Gastroesophageal sphincter (tissue), 4 donors: ENCODE measurements at places on chromosomes 6 and 20.

DNA sequence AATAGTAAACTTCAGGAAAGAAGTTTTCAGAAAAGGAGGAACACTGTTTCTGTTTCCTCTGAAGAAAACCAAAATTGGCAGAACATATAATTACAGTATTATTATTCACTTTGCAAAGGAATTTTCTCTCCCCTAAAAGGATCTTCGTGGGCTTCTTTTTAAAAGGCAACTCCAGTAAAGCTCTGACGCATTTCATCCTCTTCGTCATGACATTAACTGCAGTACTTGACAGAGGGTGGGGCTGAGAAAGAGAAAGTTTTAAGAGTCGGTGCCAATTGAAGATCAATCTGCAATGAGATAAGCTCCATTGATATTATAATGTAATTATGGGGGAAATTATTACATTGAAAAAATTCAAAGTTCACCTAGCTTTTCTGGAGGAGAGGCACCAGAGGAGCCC is 75.8 kb downstream of the MYB start:
- ATAC-seq: no peak

GRCh38 chr6:17826301-17826700 is 119.6 kb upstream of the NUP153 start:
- ATAC-seq: no peak

GRCh38 chr20:43921227-43921780 is 6.7 kb downstream of the TOX2 start:
- ATAC-seq: no peak

DNA sequence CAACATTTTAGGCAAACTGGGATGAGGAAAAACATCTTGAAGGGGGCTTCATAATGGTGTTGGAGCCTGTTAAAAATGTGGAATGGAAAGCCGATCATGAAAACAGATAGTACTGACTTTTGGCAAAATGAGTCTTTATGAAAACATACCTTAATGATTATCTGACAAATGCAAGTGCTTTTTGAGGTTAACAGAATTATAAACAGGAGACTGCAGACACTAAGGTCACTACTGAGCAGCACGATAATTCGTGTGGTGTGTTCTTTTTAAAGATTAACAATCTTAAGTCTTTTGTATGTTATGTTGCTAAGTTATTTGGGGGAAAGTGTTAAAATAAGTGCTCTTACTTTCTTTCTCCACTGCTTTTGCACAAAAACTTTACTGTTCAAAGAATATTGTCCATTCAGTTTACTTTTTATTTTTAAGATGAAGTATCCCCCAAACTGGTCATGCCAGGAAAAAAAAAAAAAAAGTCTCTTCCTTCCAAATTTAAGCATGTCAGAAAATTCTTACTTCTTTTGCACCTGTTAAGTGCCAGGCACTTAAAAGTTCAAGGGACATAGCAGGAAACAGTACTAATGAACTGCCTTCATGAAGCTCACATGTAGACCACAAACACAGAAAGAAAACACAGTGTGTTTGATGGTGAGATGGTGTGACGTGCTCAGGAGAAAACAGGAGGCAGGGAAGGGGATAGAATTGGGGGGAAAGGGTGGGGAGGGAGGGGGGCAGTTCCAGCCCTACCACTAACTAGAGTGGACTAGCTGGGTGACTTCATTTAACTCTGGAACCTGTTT is 73.2 kb downstream of the CDYL start:
- ATAC-seq: no peak

GRCh38 chr6:69487688-69488087 is 309.1 kb downstream of the LMBRD1 start:
- ATAC-seq: no peak

- no peak for ATAC-seq
Measured at GRCh38 chr20:48839154-48839917, 11.5 kb upstream of the PREX1 start.

- ATAC-seq: no peak
Measured at GRCh38 chr6:42973926-42974325, 5.1 kb downstream of the PEX6 start.

DNA sequence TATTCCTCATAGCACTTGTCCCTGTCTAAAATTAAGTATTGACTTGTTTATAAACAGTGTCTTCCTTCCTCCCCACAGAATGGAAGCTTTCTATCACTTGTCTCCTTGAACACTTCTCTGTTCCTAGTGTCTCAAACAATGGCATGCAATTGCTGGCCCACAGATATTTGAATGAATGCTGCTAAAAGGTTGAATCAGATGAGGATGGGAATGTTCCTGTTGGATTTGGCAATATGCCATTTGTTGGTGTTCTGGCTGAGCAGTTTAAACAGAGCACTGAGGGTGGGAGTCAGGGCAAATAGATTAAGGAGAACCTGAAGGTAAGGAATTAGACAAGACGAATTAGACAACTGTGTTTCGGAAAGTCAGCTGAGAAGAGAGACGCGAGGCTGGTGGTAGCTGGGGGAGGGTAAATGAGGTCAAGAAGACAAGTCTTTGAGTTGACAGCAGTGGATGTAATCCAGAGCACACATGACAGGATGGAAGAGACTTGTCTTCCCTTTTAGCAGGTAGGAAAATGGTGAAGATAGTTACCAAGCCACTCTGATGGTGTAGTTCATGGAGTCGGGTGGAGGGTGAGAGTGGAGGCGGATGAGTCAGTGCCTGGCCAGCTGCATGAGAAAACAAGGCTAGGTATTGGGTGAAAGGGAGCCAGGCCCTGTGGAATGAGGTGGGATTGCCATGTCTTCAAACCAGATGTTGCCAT is 58.3 kb upstream of the GNRH2 start:
- no peak for ATAC-seq

GRCh38 chr6:19362396-19362795 is 474.8 kb upstream of the ID4 start:
- no peak for ATAC-seq

- no peak for ATAC-seq
Measured at GRCh38 chr6:145116591-145117178, 618.6 kb downstream of the EPM2A start.

DNA sequence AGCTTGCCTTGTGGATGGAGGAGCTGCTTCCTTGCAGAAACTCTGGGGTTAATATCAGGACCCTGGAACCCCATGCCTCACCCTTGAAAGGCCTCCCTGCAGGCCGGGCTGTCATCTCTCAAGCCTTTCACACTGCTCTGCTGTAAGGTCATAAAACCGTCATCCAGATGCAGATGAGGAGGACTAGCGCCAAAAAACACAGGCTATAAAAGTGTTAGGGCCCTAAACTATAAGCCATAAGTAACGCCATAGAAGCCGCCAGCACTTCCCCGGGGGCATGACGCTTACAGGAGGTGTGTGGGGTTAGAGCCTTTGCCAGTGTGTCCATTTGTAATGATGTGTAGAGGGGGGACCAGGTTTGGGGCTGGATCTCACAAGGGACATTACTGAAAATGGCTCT is 47.6 kb downstream of the CDH4 start:
- no peak for ATAC-seq

DNA sequence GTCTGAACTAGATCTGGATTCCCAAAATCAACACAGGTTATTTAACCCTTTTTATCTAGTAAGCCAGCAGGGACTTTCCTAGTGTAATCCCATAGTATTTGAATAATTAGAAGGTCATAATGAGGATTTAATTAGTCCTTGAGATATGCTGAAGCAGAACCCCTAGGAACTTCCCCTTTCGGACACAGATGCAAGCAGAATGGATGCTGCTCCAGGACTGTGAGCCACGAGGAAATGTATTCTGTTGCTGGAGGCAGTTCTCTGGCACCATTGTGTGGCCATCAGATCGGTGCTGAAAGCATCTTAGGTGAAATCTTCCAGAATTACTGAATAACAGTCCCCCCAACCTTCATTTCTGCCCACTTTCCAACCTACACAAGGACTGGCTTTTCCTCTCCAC is 206.9 kb downstream of the TMEM242 start:
- ATAC-seq: no peak

GRCh38 chr6:167731731-167732422 is 94.8 kb upstream of the AFDN start:
- ATAC-seq: no peak

GRCh38 chr6:133067960-133068359 is 173.2 kb upstream of the EYA4 start:
- ATAC-seq: no peak

GRCh38 chr6:56657354-56657753 is 14.7 kb upstream of the DST start:
- ATAC-seq: no peak

DNA sequence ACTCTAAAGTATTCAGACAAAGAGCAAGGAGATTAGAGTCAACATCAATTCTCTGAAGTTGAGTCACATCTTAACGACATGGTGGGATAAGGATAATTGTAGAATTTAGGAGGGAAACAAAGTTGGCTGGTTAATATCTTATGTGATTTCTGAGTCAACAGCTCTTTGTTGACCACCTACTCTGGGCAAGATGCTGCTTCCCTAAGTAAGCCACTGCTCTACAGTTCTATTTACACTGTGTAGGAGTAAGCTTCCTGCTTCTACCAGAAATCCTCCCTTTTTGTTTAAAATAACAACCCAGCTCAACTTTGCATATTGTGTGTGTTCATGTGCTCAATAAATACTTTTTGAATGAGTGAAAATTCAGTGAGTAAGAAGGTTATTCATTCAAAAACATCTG is 3.1 kb downstream of the HS3ST5 start:
- ATAC-seq: no peak

- ATAC-seq: no peak
Measured at GRCh38 chr6:42028234-42029061, 21.9 kb upstream of the TAF8 start.

- no peak for ATAC-seq
Measured at GRCh38 chr6:92568541-92568940, 850.8 kb downstream of the EPHA7 start.

GRCh38 chr6:15751721-15752350 is 89.0 kb upstream of the DTNBP1 start:
- no peak for ATAC-seq
